NCI-H226 (cell line): ENCODE measurements at places on chromosomes 2 and 18.

DNA sequence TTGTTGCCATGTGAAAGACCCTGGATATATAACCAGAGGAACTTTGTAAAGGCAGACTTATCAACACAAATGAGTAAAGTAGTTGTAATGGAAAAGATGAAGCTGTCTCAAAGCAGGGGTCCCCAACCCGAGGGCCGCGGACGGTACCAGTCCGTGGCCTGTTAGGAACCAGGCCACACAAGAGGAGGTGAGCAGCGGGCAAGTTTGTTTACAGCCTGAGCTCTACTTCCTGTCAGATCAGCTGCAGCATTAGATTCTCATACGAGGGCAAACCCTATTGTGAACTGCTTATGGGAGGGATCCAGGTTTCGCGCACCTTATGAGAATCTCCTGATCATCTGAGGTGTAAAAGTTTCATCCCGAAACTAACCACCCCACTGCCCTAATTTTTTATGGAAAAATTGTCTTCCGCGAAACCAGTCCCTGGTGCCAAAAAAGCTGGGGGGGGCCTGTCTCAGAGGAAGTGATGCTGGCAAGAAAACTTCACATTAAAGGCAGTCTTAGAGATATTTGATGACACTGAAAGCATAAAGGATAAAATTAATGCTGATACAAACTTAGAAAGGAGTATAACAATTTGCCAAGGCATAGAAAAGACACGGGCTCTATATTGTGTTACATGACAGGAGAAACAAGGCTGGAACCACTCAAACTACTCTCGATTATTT lies 57.5 kb upstream of the MSTN start:
- DNase-seq, result no peak

DNA sequence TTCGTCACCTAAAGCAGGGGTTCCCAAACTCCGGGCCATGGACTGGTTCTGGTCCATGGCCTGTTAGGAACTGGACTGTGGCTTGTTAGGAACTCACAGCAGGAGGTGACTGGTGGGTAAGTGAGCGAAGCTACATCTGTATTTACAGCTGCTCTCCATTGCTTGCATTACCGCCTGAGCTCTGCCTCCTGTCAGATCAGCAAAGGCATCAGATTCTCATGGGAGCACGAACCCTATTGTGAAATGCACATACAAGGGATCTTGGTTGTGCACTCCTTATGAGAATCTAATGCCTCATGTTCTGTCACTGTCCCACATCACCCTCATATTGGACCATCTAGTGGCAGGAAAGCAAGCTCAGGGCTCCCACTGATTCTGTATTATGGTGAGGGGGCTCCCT lies 217.0 kb downstream of the ZFP36L2 start:
- no peak for DNase-seq

DNA sequence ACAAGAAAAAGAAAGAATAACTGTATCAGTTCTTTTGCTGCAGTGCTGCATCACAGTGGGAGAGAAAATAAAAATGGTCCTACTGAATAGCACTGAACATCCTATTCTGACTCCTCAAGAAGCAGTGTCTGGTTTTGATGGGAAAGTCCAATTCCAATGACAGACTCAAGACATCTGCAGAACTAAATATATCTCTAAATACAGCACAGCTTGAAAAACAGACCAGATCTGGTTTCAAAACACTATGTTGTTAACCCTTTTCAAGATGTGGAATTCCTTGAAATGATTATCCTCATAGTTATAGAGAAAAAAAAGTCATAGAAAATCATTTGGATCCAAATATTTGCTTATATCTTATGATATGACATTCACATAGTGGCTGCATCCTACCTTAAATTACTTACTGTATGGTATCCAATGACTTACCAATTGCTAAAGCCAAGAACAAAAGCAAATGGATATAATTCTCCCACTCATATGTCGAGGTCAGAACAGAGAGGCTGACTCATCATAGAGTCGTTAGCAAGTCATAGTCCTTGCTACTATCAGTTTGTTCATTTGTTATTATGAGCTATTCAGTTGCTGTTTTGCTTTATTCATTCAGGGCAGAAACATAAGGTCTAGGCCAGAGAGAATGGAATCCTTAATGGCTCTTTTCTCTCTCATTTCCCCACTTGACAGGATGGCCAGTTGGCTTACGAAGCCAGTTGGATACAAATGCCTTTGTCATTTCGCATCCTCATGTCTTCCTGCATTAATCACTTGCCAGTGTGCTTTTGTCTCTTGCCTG lies 62.5 kb upstream of the ACVR2A start:
- peak; percentile 61 for DNase-seq

- peak; percentile 66 for DNase-seq
These were observed 107.6 kb downstream of the TRIB2 start for GRCh38 chr2:12824351-12824777.
